Activated T-cell treated with anti-CD3 and anti-CD28 coated beads for 24 hours (primary cell): ENCODE measurements at places on chromosomes 1 and 21.

DNA sequence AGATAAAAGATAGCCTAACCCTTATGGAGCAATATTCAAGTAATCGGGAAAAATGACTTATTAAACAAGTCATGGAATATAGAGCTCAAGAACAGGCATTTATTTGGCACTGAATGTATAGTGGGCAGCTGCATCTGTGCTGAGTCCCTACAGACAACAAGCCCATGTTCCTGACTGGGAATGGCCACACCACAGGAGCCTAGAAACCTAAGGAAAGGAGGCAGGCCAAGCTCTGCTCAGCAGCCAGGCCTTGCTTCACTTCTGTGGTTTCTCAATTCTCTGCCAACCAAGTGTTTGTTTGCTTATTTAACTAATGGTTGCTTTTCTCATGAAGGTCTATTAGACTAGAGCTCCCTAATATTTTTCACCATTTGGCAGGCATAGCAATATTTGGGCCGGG is 21.5 kb downstream of the AK2 start:
- DNase-seq: no peak

GRCh38 chr1:172394141-172394751 is 26.2 kb upstream of the C1orf105 start:
- DNase-seq: peak; percentile 63

GRCh38 chr1:36092166-36092797 is 3.6 kb downstream of the ADPRS start:
- no peak for DNase-seq

- DNase-seq: no peak
These were observed 408.8 kb downstream of the MATN1 start for GRCh38 chr1:30314591-30314990.

DNA sequence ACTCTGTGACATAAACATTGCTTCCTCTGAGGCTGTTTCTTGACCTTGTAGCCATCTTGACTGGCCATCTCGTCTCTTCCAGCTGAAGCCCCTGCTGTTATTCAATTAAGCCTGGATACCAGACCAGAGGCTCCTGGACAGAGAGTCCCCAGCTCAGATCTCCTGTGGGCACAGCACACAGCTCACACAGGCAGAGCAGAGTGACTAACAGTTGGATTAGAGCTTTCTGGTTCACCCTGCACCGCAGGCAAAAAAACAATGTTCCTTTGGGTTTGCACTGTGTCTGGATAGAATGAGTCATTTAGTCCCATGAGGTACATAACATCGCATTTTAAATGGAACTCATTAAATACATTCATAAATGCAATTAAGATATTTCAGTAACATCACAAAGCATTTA is 33.4 kb upstream of the USH2A start:
- DNase-seq: no peak

- DNase-seq: no peak
These were observed 18.8 kb upstream of the HSD3B1 start for GRCh38 chr1:119488216-119488615.

- DNase-seq: no peak
These were observed 259.0 kb upstream of the FOXD3 start for GRCh38 chr1:63063367-63063766.

GRCh38 chr1:85133565-85134159 is 67.2 kb downstream of the SYDE2 start:
- no peak for DNase-seq

- no peak for DNase-seq
These were observed 50.8 kb upstream of the COL24A1 start for GRCh38 chr1:86207323-86207722.

DNA sequence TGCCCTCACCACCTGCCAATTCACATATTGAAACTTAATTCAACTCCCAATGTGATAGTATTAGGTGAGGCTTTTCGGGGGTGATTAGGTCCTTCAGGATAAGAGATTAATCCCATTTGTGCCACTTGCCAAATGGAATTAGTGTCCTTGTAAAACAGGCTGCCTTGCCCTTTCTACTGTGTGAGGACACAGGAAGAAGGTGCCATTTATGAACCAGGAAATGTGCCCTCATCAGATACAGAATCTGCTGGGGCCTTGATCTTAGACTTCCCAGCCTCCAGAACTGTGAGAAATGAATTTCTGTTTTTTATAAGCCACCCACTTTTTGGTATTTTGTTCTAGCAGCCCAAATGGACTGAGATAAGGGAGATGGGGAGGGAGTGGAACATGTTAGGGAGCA is 39.1 kb upstream of the AGL start:
- no peak for DNase-seq

DNA sequence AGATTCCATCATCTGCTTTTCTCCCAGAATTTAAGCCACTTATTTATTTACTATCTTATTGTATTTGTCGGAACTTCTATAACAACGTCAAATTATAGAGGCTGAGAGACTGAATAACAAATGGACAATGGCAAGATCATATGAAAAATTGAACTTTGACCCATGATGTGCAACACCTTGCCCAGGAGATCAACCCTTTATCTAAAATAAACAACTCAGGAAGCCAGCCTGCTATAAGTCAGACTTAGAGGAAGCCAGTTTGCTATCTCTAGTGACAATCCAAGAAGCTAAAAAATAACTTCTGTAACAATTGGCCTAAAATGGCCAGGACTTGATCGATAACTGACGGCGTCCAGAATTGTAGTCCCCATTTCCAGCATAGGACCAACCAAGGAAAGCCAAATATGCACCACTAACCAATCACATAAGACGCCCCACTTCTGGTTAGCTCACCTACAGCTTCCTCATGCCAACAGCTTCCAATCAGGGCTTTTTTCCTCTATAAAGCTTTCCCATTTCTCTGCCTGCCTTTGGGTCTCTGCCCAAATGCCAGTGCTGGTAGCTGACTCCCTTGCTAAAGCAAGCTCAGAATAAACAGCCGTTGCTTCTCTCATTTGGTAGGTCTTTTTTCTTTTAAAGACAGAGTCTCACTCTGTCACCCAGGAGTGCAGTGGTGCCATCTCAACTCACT is 28.5 kb downstream of the ANP32E start:
- DNase-seq: no peak

DNA sequence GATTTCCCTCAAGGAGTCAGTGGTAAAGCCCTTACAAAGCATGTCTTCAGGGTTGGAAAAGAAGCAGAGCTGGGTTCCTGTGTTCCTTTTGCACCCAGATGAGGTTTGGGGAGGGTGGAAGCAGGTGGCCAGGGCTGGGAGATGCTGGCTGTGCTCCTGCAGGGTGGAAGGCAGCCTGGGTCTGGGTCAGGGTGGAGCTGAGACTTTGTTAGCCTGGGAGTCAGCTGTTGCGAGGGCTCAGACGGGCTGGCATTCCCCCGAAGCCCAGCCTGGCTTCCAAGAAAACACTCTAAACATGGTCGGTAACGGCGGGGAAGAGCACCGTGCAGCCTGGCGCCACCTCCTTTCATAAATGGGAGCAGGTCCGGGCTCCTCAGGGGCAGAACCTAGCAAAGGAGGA is 43.7 kb upstream of the EPS8L3 start:
- no peak for DNase-seq
